ENCODE measurements at places on chromosomes 12 and 14.

GRCh38 chr12:131511803-131512561 lies 198.9 kb upstream of the SFSWAP start:
- no peak for DNase-seq

DNA sequence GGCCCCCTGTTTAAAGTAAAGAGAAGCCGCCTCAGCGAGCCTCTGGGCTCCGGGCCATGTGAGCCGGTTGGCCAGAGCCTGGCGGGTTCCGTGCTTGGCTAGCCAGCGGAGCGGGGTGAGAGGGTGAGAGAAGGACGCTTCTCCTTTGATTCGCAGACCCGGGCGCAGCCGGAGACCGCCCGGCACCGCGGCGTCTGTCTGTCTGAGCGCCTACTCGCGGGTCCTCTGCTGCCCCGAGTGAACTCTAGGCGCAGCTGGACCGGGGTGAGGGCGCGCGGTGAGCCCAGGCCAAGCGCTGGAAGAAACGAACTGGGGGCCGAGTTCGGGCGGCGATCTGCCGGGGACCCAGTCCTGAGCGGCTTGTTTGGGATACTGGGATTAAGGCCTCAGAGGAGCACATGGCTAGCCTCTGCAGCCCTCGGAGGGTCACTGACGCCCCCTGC lies 41.4 kb upstream of the TBX5 start:
- no peak for DNase-seq

DNA sequence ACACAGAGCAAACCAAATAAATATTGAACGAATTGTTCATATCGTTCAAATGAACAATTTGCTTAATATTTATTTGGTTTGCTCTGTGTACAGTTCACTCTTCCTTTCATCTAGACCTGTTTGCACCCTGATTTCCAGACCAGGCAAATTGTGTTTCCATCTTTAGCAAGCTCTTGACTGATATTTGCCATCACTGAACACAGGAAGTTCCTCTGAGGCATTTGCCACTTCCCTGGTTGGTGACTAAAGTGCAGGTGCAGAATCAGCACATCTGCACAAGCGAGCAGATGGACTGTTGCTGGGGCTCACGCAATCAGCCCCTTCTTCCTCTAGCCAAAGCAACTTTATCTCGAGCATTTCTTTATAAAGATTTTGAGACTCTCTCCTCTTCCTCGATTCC lies 112.9 kb downstream of the DAAM1 start:
- no peak for DNase-seq

DNA sequence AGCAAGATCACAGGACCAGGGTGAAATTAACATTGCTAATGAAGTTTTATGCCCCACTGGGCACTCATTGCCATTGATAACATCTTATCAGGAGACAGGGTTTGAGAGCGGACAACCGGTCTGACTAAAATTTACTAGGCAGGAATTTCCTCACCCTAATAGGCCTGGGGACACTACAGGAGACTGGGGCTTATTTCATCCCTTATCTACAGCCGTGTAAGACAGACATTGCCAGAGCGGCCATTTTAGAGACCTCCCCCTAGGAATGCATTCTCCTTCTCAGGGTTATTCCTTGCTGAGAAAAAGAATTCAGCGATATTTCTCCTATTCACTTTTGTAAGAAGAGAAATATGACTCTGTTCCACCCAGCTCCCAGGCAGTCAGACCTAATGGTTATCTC lies 8.3 kb downstream of the OR4K17 start:
- no peak for DNase-seq

DNA sequence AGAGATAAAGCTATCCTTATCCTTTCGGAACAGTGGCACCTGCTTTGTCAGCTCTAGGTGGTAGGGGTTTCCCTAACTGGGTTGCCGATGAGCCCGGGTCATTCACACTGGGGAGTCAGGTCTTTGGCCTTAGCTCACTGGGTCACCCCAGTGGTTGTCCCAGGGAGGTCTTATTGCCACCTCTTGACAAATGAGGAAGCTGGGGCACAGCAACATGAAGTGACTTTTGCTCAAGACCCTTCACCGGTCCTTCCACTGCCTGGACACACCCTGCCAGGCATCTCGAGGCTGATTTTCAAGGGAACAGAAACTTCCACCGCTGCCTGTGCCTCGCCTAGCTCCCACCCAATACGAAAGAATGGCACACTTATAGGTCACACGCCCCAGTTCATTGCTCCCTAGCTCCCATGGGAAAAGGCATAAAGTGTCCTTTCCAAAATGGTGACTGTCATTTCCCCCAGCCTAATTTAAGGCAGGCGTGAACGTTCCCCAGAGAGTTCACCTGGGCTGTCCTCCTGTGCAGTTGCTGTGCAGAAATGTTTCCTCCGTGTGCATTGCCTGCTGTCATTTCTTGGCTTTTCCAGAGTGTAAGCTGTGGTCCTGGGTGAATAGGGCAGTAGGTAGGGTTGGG lies 156.1 kb upstream of the CCND2 start:
- DNase-seq = no peak

- DNase-seq = no peak
Observed at GRCh38 chr12:44397631-44398030, 478.5 kb downstream of the NELL2 start.

DNA sequence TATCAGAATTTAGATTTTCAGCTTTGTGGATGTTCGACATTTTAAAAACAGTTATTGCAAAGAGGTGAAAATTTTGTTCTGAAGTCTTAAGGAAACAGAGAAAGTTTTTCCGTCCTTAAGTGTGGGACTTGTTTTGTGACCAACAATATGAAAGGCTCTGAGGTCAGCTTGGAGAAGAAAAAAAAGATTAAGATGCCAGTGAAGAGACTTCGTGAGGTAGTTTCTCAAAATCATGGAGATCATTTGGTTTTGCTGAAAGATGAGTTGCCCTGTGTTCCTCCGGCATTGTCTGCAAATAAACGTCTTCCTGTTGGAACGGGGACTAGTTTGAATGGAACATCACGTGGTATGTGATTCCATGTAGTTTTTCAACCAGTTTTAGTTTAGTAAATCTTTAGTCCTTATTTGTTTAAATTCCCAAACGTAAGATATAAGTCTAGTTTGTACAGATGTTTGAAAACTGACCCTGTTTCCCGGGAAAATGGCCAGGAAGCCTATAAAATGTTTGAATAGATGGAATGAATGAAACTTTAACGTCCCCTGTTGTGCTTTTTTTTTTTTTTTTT lies 682 bp downstream of the KIAA0586 start:
- no peak for DNase-seq

DNA sequence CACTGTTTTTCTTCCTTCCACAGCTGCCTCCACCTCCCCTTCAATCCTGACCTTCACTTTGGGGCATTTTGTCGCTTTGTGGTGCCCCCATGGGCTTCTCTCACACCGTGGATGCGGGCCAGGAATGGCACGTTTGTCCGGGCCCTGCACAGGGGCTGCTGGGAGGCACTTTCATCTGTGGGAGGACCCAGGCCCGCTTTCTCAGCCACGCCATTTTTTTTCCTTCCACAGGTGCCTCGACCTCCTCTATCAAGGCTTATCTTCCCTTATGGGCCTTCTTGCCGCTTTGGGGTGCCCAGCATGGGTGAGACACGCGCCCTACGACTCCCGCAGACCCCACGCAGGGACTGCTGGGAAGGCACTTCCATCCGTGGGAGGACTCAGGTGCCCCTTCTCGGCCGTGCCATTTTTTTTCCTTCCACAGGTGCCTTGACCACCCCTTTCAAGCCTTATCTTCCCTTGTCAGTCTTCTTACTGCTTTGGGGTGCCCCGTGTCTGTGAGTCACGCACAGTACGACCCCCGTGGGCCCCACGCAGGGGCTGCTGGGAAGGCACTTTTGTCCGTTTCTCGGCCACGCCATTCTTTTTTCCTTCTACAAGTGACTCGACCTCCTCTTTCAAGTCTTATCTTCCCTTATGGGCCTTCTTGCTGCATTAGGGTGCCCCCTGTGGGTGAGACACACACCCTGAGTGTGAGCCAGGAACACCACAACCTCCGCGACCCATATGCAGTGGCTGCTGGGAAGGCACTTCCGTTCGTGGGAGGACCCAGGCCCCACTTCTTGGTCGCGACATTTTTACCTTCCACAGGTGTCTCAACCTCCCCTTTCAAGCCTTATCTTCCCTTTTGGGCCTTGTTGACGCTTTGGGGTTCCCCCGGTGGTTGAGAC lies 270.7 kb downstream of the ALG10 start:
- no peak for DNase-seq

- DNase-seq = no peak
Observed at GRCh38 chr14:100049220-100049619, 16.0 kb upstream of the EVL start.

DNA sequence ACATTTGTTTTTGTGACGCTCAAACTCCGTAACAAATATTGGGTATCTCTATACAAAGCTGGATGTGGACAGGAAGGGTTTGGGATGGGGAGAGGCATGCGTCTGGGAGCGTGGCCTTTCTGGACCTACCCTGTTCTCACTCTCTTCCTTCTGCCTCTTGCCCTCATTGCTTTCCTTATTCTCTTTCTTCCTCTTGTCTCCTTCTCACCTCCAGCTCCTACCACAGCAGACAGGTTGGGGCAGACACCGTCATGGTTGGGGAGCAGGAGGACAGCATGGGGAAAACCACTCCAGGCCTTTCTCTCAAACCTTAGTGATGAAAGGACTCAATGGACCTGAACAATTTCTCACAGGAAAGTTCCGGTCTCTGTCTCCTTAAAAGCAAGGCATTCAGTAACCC lies 465.3 kb downstream of the RAD51B start:
- DNase-seq = no peak

GRCh38 chr12:93109551-93110203 lies 180.6 kb upstream of the EEA1 start:
- DNase-seq = no peak

DNA sequence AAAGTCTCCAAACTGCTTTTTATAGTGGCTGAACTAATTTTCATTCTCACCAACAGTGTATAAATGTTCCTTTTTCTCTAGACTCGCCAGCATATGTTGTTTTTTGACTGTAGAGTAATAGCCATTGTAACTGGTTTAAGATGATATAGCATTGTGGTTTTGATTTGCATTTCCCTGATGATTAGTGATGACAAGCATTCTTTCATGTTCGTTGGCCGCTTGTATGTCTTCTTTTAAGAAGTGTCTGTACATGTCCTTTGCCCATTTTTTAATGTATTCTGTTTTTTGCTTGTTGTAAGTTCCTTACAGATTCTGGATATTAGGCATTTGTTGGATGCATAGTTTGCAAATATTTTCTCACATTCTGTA lies 404.9 kb downstream of the FLRT2 start:
- no peak for DNase-seq

GRCh38 chr12:2287589-2287988 lies 234.8 kb downstream of the CACNA1C start:
- no peak for DNase-seq

DNA sequence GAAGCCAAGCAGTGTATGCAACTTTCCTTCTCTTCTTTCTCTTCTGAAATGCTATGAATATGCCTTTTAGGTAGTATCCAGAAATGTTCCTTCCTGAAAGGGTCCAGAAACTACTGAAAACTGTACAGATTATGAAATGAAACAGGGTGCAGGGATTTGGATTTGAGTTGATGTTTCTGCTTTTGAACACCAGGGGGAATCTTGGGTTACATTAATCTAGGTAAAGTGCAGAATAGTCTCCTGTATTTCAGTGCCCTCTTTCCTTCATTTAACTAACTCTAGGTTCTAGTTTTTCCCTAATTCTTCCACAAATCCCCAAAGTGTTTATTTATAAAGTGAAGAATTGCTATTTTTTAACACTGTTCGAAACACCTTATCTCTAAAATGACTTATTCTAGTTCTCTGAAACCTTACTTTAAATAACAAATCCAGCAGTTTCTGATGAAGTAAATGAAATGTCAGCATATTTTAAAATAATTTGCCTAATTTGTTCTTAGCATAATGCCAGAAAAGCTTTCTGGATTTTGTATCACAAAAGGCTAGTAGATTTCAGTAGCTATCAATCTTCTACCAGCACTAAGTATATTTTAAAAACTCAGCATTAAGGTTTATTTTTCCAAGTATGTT lies 111.9 kb downstream of the LRRK2 start:
- DNase-seq = no peak

DNA sequence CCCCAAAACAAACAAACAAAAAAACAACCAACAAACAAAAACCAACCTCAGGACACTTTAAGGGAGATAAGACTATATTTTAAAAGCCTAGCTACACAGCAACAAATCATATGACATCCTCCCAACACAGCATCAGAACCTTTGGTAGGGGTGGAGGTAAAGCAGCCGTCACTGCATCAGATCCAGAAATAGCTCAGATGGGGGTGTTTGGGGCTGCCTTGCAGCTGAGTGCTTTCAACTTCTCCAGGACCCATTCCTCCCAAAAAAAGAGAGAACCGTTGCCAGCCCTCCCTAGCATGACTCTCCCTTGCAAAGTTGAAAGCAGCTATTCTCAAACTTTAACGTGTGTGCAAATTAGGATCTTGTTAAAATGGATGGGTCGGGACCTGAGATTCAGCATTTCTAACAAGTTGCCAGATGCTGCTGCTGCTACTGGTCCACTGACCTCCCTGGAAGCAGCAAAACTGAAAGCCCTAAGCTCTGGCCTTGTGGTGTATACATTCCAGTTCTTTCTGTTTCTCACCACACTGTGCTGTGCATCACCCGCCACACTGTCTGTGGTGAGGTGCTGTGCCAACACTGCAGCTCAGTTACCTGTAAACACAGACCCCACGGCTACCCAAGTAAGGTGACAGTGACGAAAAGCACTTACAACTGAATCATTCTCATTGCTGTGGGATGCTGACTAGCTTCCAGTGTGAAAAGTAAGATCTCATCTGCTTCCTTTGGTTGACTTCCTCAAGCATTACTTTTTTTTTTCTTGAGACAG lies 54.0 kb downstream of the SLC38A1 start:
- no peak for DNase-seq

GRCh38 chr14:93045965-93046704 lies 69.6 kb downstream of the ITPK1 start:
- no peak for DNase-seq

GRCh38 chr12:104956870-104957718 lies 996 bp downstream of the SLC41A2 start:
- DNase-seq = no peak

GRCh38 chr12:101920906-101921305 lies 43.5 kb downstream of the DRAM1 start:
- no peak for DNase-seq

DNA sequence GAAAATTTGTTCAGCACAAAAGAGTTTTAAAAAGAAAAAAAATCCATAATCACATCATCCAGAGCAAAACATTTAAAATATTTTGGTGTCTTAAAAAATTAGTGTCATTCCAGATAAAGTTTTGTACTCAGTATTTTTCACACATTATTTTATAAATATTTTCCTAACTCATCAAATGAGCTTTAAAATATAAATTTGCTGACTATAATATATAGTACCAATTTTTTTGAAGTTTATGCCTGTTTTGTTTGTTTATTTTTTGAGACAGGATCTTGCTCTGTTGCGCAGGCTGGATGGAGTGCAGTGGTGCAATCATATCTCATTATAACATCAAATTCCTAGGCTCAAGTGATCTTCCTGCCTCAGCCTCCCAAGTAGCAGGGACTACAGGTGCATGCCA lies 164.1 kb downstream of the SLC41A2 start:
- no peak for DNase-seq
